Eye (tissue), 1 donor: ENCODE measurements at places on chromosomes 13 and 19.

DNA sequence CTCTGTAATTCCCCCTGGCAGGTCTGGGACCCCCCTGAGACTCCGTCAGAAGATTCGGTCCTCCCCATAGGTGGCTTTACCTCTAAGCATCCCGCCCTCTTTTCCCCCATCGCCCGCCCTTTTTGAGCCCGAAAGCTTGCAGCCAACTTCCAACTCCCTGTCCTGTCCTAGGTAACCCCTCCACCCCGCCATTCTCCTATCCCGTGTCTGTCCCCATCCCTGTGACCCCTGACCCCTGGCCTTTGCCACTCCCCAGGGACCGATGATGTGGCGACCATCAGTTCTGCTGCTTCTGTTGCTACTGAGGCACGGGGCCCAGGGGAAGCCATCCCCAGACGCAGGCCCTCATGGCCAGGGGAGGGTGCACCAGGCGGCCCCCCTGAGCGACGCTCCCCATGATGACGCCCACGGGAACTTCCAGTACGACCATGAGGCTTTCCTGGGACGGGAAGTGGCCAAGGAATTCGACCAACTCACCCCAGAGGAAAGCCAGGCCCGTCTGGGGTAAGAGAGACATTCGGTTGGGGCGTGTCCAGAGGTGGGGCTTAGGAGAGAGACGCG is 488 bp downstream of the RCN3 start:
- DNase-seq = no peak

DNA sequence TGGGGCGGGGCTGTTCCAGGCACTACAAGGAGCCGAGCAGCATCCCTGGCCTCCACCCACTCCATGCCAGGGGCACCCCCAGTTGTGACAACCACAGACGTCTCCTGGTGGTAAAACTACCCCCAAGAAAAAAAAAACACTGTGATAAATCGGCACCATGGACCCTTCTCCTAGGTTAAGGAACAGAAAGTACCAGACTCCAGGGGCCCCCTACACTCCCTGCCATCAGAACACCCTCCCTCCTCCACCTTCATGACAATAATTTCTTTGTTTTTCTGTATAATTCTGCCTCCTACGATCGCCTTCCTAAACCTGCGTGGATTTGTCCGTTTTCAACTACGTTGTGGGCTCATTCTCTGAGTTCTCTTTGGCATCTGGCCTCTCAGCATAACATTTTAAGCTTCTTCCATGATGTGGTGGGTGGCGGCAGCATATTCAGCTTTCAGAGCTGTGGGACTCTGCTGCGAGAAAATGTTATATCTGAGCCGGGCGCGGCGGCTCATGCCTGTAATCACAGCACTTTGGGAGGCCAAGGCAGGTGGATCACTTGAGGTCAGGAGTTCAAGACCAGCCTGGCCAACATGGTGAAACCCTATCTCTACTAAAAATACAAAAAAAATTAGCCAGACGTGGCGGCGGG is 8.6 kb downstream of the TLE2 start:
- no peak for DNase-seq

GRCh38 chr19:54429176-54429495 is 13.9 kb downstream of the TTYH1 start:
- no peak for DNase-seq

DNA sequence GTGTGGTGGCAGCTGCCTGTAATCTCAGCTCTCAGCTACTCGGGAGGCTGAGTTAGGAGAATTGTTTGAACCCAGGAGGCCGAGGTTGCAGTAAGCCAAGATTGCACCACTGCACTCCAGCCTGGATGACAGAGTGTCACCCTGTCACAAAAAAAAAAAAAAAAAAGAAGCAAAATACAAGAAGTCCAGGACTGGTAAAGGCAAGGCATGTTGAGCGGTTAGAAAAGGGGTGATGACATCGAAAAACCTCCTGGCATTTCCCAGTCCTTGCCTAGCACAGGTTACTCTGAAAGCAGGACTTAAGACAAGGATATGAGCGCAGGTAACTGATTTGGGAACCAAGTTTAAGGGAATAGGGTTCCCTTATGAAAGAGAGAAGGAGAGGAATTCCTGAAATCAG is 2.5 kb upstream of the LILRB4 start:
- DNase-seq = no peak

- DNase-seq = no peak
Measured at GRCh38 chr19:43674596-43674995, 4.6 kb upstream of the PLAUR start.

DNA sequence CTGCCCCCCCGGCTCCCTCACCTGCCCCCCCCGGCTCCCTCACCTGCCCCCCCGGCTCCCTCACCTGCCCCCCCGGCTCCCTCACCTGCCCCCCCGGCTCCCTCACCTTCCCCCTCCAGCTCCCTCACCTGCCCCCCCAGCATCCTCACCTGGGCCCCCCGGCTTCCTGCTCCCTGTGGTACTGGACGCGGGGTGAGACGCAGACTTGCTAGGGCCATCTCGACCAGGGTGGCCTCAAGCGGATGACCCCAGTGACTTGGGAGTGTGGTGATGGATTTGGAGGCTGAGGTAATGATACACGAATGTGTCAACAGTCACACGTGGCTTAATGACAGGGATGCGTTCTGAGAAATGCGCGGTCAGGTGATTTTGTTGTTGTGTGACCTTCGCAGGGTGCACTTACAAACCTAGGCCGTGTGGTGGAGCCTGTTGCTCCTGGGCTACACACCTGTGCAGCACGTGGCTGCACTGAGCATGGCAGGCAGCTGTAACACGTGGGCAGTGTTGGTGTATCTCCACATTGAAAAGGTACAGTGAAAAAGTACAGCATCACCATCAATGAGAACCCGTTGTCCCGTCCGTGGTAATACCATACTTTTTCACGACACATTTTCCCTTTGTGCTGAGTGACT is 197.8 kb downstream of the TEX29 start:
- no peak for DNase-seq

- no peak for DNase-seq
Measured at GRCh38 chr13:110540871-110541525, 20.5 kb downstream of the RAB20 start.

GRCh38 chr13:38830442-38831045 is 143.7 kb downstream of the FREM2 start:
- DNase-seq = no peak

- no peak for DNase-seq
Measured at GRCh38 chr13:92941167-92941566, 285.4 kb upstream of the GPC6 start.

DNA sequence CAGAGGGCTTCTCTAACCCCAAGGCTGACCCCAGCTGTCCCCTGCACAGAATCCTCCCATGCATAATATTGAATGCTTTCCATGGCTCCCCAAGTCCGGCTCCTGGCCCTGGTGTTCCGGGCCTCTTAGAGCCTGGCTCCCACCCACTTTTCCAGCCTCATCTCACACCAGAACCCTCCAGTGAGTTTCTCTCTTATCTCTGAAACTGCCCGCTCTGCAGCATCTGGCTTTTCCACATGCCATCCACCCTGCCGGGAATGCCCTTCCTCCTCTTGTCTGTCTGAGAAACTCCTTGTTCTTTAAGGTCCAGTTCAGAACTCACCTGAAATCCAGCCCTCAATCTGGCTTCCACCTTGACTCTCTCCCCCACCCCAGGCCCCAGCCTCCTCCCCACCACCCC is 6.8 kb downstream of the SYNGR4 start:
- peak; percentile 27 for DNase-seq

- no peak for DNase-seq
Measured at GRCh38 chr13:110518571-110518970, 43.0 kb downstream of the RAB20 start.

- DNase-seq = no peak
Measured at GRCh38 chr13:112574834-112575613, 12.9 kb downstream of the TUBGCP3 start.

- no peak for DNase-seq
Measured at GRCh38 chr13:106986687-106987426, 418.9 kb upstream of the ARGLU1 start.

DNA sequence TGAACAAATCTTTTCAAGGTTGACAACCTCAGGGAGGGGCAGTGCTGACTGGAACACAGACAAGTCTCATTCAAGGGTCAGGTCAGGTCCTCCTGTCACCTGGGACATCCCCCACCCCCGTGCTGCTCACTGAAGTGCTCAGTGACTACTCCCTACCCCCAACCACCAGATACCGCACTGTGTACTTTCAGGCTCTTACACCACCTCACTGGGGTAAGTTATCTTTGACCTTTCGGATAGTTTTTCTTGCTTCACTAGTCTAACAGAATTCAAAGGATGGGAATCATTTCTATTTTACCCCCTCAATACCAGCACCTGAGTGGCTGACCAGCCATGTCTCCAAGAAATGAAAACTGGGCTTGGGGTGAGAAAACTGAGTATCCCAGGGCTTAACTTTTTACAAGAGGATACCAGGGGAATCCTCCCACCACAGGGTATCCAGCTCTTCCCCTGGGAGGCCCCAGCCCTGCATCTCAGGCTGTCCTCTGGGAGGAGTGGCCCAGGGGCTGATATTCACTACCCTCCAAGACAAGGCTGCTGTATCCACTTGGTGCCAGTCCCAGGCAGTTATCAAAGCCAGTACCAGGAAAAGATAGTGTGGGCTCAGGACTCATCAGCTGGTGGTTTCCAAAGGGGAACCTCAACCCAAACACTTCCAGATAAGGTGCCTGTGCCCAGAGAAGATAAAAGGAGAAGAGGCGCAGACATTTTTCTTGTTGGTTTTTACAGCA is 2.1 kb downstream of the ZNF563 start:
- no peak for DNase-seq

DNA sequence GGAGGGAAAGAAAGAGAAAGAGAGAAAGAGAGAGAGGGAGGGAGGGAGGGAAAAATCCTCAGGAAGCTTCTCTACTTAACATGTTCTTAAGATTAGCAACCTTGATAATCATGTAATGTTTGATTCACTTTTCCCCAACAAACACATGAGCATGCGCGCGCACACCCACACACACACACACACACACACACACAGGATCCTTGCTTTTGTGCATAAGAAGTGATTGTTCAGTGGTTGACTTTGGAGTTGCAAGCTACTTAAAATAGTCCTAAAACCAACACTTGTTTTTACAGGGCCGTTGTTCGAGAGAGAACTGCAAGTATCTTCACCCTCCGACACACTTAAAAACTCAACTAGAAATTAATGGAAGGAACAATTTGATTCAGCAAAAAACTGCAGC is 100.0 kb upstream of the RAP2A start:
- no peak for DNase-seq

DNA sequence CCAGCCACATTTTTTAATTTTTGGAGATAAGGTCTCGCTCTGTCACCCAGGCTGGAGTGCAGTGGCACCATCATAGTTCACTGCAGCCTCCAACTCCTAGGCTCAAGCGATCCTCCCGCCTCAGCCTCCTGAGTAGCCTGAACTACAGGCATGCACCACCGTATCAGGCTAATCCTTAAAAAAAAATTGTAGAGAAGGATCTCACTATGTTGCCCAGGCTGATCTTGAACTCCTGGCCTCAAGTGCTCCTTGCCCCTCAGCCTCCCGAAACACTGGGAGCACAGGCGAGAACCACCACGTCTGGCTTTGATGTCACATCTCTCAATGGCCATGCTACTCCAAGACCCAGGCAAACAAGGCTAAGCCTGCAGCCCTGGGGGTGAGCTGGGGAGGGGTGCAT is 21.2 kb downstream of the PRKCSH start:
- DNase-seq = no peak

DNA sequence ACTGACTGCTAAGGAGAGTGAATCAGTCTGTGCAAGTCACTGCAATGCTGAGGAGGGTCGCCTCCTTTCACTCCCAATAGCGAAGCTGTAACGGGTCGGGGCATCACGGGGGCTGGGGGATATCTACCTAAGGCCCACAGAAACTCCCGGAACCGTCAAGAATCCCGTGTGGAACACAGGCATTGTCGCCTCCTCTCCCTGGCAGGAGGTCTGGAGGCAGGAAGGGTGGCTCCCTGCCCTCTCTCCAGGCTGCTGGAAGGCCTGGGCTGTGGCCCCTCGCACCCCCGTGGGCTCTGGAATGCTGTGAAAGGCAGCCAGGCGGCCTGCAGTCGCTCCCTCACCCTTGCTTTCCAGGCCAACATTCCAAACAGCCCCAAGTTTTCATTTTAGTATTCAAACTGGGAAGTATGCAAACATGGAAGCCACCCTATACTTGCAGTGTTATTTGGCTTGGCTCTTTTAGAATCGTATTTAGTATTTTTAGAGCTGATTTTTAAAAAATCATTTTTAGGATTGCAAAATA is 109.4 kb downstream of the CRYL1 start:
- DNase-seq = no peak

GRCh38 chr19:18421371-18421959 is 2.3 kb downstream of the SSBP4 start:
- DNase-seq = no peak

DNA sequence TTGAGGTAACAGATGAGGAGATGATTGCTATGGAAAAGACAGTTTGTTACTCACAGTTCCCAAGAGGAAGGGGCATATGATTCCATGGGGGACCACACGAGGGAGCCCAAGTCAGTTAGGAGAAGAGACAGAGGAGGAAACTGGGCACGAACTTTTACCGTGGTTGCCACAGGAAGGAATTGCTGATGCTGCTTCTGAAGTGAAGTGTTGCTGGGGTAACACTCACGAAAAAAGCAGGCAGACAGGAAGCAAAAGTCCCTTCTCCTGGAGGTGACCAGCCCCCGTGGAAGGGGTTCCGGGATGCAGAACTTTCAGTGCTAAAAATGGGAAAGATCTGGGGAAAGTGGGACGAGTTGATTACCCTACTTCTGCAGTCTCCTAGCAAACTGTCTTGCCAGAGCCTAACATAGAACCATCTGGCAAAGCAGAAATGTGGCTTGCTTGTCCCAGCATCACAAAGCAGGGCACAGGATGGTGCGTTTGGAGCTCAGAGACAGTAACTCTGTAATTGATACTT is 35.4 kb upstream of the MAP3K10 start:
- DNase-seq = no peak

GRCh38 chr19:35449359-35450043 is 1.4 kb downstream of the FFAR2 start:
- peak; percentile 40 for DNase-seq

GRCh38 chr19:14510311-14511228 is 7.6 kb downstream of the DNAJB1 start:
- no peak for DNase-seq

GRCh38 chr19:13866463-13867046 is 10.4 kb upstream of the NANOS3 start:
- no peak for DNase-seq

GRCh38 chr19:18062028-18062427 is 24.7 kb downstream of the IL12RB1 start:
- DNase-seq = no peak

DNA sequence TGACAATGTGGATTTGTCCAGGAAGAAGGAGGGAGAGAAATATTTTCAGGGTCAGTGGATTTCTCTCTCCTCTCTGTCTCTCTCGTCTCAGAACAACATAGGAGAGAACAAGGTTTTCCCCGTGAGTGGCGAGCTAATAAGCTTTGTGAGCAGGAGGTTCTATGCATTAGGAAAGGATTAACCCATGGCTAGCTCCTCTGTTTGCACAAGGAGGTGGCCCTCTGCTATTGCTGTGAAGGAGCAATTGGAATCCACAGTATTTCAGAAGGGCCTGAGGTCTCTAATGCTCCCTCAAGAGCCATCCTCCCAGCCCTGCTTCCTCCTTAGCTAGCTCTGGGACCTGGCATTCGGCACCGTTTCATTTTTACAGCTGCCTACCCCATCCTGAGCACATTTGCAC is 288.9 kb upstream of the MAB21L1 start:
- DNase-seq = peak; percentile 48

GRCh38 chr19:43784981-43785808 is 4.4 kb upstream of the KCNN4 start:
- peak; percentile 85 for DNase-seq

GRCh38 chr13:32501064-32501463 is 37.5 kb downstream of the N4BP2L2 start:
- no peak for DNase-seq
